ENCODE measurements at places on chromosomes 1 and 21. TPM values are rescaled to one million over a fixed set of nuclear protein-coding genes. Genes with fewer than 3 reads are reported as not detected.
A peak's percentile ranks its signal among the peaks of the same experiment; 100 is the strongest.

The TPM3 gene
- total RNA-seq = 315 TPM

The C1orf116 gene
- total RNA-seq = 19.6 TPM

The CD1E gene
- 3.5 TPM for total RNA-seq

The PRDM16 gene
- total RNA-seq = 21.9 TPM

The MYOM3 gene
- 13.5 TPM for total RNA-seq

The PYGO2 gene
- 32.8 TPM for total RNA-seq

The FOXD3 gene
- total RNA-seq = 0.31 TPM

The RIIAD1 gene
- total RNA-seq = not detected

The SH2D2A gene
- total RNA-seq = 4.3 TPM

The FALEC gene
- not detected for total RNA-seq

The OR6K3 gene
- not detected for total RNA-seq

- H3K4me1 ChIP-seq = no peaks in the 10 kb centered on the region
- no peak overlapping the region for H3K27ac ChIP-seq
- DNase-seq = no peak
- H3K36me3 ChIP-seq = no peaks in the 10 kb centered on the region
- H3K4me3 ChIP-seq = no peak overlapping the region
Observed at GRCh38 chr1:30322859-30323257, 400.5 kb downstream of the MATN1 start.

DNA sequence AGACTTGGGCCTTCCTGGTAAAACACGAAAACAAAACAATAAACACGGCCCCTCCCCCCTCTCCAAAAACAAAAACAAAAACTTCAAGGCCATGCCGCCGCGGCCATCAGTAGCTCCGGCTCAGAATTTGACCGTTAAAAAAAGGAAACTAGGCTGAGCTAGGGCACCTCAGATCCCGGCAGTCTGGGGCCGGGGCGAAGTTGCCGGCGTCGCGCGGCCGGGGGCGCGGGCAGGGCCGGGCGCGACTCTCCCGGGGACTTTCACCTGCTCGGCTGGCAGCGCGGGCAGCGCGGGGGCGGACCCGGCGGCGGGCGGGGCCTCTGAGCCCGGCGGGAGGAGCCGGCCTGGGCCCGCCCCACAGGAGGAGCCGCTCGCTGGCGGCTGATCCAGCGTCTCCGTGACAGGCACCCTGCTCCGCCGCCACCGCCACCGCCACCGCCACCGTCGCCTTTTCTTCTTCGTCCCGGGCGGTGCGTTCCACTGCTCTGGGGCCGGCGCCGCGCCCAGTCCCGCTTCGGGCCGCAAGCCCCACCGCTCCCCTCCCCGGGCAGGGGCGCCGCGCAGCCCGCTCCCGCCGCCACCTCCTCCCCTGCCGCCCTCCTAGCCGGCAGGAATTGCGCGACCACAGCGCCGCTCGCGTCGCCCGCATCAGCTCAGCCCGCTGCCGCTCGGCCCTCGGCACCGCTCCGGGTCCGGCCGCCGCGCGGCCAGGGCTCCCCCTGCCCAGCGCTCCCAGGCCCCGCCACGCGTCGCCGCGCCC, at the start of gene NOS1AP:
Gene NOS1AP (plus strand): TSS at position 358 of the 760 bp plus-strand sequence. CDS start 487 bp downstream, outside the sequence.
- no peaks in the 10 kb centered on the region for H3K27me3 ChIP-seq
- H3K36me3 ChIP-seq = no peaks in the 10 kb centered on the region
- peaks cover 2% of the 10 kb centered on the region for H3K4me1 ChIP-seq
- peak within 1 kb of the TSS; percentile 66 for H3K27ac ChIP-seq
- peak; percentile 92 for DNase-seq

DNA sequence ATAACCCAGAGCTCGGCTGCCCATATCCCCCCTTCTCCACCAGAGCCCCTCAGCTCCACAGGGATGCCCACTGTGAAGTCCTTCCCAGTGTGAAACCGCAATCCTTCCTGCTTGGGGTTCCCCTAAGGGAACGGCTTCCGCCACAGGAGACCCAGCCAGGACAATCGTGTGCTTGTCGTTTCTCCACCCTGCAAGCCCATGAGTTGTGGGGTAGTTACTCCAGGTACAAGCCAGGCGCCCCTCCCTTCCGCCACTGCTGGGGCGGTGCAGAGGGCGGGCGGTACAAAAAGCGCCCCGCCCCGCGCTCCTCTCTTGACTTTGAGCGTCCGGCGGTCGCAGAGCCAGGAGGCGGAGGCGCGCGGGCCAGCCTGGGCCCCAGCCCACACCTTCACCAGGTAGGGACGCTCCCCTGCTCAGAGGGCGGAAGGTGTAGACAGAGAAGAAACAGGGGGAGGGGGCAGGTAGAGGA, at the start of gene TINAGL1:
Gene TINAGL1 (plus strand): TSS at position 315 of the 469 bp plus-strand sequence. CDS start 634 bp downstream, outside the sequence.
- H3K4me3 ChIP-seq = peak within 1 kb of the TSS; percentile 89
- no peaks in the 10 kb centered on the region for H3K27me3 ChIP-seq
- H3K36me3 ChIP-seq = no peaks in the 10 kb centered on the region
- peaks cover 49% of the 10 kb centered on the region for H3K4me1 ChIP-seq
- no peak for DNase-seq

DNA sequence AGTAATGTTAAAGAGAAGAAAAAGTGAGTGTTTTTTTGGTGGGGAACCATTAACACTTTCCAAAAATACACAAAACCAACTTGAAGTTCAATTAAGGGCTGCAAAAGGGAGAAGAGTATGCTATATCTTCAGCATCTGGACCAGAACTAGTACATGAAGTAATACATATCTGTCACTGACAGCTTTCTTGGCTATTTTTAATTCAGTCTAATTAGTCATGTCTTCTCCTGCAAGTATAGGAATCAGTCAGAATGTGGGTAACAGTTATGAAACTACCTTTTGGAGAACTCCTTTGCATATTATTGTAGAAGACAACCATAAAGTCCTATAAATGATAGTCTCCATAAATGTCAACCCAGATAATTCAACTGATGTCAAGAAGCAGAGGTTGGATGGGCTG, 901.2 kb downstream of the TTLL7 start:
- no peaks in the 10 kb centered on the region for H3K4me1 ChIP-seq
- H3K27ac ChIP-seq = no peak overlapping the region
- H3K27me3 ChIP-seq = no peaks in the 10 kb centered on the region
- H3K36me3 ChIP-seq = no peaks in the 10 kb centered on the region
- no peak overlapping the region for H3K4me3 ChIP-seq

DNA sequence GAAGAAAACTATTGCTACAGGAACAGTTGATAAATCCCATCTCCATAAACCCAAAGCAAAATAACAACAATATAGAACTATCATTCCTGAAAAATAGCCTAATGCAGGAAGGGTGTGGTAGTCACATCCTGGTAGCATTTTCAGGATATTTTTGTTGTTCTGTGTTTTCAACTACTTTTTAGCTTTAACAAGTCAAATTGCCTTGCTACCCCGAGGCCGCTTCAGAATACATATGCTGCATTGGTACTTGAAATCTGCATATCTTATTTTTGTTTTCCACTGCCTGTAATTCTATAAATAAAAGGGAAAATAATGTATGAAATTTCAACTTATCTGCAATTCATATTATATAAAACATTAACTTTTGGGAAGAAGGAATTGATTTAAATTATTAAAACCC, 36.8 kb upstream of the SYT14 start:
- H3K27ac ChIP-seq = no peak overlapping the region
- H3K4me1 ChIP-seq = no peaks in the 10 kb centered on the region
- H3K36me3 ChIP-seq = no peaks in the 10 kb centered on the region
- DNase-seq = no peak
- no peak overlapping the region for H3K4me3 ChIP-seq

DNA sequence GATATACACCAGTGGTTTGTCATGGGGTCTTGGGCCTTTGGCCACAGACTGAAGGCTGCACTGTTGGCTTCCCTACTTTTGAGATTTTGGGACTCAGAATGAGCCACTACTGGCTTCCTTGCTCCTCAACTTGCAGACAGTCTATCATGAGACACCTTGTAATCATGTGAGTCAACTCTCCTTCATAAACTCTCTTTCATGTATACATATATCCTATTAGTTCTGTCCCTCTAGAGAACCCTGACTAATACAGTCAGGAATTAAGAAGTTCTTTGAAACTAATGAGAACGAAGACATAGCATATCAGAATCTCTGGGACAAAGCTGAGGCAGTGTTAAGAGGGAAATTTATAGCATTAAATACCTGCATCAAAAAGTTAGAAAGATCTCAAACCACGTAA, 110.8 kb downstream of the SLC5A9 start:
- no peak for DNase-seq
- no peaks in the 10 kb centered on the region for H3K4me1 ChIP-seq
- H3K36me3 ChIP-seq = no peaks in the 10 kb centered on the region
- H3K4me3 ChIP-seq = no peak overlapping the region
- H3K27ac ChIP-seq = no peak overlapping the region

DNA sequence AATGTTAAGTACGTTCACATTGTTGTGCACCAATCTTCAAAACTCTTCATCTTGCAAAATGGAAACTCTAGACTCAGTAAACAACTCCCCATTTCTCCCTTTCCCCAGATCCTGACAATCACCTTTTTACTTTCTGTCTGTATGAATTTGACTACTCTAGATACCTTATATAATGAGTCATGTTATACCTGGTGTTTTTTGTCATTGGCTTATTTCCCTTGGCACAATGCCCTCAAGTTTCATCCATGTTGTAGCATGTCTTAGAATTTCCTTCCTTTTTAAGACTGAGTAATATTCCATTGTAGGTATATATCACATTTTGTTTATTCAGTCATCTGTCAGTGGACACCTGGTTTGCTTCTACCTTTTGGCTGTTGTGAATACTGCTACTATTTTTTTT, 399.5 kb downstream of the LMO4 start:
- no peaks in the 10 kb centered on the region for H3K36me3 ChIP-seq
- H3K27me3 ChIP-seq = no peaks in the 10 kb centered on the region
- no peak overlapping the region for H3K27ac ChIP-seq
- H3K4me1 ChIP-seq = no peaks in the 10 kb centered on the region

DNA sequence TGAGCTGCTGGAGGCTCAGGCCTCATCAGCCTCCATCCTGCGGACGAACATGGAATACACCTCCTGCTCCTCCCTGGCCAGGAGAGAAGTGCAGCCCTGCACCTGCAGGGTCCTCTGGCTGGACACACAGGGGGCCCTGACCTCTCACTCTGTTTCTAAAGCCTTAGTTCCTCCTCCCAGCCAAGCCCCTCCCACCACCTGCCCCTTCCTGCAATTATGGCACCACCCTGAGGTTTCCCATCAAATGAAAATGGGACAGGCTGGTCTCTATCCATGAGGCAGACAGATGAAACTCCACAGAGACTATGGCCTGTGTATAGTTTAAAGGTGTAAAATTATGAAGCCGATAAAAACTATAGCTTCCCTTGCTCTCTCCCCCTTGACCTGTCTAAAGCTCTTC, 42.6 kb downstream of the CACNA1S start:
- H3K27me3 ChIP-seq = no peaks in the 10 kb centered on the region
- no peaks in the 10 kb centered on the region for H3K36me3 ChIP-seq
- H3K4me1 ChIP-seq = no peaks in the 10 kb centered on the region
- no peak overlapping the region for H3K27ac ChIP-seq

GRCh38 chr1:105072446-105072845, 1322.7 kb downstream of the AMY1C start:
- no peak for DNase-seq
- no peaks in the 10 kb centered on the region for H3K4me1 ChIP-seq
- H3K27ac ChIP-seq = no peak overlapping the region
- H3K27me3 ChIP-seq = no peaks in the 10 kb centered on the region
- H3K36me3 ChIP-seq = no peaks in the 10 kb centered on the region

- no peak for DNase-seq
- no peaks in the 10 kb centered on the region for H3K27me3 ChIP-seq
- no peak overlapping the region for H3K4me3 ChIP-seq
- peaks cover 4% of the 10 kb centered on the region for H3K36me3 ChIP-seq
- H3K27ac ChIP-seq = no peak overlapping the region
Observed at GRCh38 chr1:150553392-150554085, 4.3 kb downstream of the ADAMTSL4 start.

- no peak for DNase-seq
- no peaks in the 10 kb centered on the region for H3K4me1 ChIP-seq
- no peak overlapping the region for H3K27ac ChIP-seq
- no peak overlapping the region for H3K4me3 ChIP-seq
- no peaks in the 10 kb centered on the region for H3K27me3 ChIP-seq
Observed at GRCh38 chr1:117466761-117467160, 99.5 kb downstream of the MAN1A2 start.

- H3K27me3 ChIP-seq = no peaks in the 10 kb centered on the region
- no peaks in the 10 kb centered on the region for H3K36me3 ChIP-seq
- no peak for DNase-seq
- H3K4me1 ChIP-seq = no peaks in the 10 kb centered on the region
Observed at GRCh38 chr1:18073066-18073642, 34.4 kb upstream of the IGSF21 start.

DNA sequence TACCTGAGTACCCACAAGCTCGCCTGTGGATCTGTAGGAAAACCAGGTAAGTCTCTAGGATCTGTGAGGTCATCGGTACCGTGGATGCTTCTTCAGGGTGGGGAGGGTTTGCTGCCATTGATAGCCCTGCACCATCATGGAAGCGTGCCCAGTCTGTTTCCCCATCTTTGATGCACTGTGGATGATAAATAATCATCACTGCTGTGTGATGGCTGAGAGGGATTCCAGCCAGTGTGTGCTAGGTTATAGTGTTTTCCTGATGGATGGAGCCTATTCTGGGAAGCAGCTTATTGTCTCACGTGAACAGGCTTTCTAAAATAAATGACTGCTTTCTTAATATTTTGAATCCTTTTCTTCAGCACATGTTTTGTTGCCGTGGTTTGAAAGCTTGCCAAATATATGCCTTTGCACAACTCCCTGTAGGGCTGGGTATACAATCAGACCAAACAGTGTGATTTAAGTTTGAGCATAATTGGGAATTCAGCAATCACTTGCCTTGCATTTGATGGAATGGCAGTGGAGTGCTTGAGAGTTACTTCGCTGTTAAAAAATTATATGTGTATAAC, 113.8 kb downstream of the CAMTA1 start:
- no peak for DNase-seq
- no peaks in the 10 kb centered on the region for H3K27me3 ChIP-seq
- H3K4me1 ChIP-seq = no peaks in the 10 kb centered on the region
- no peaks in the 10 kb centered on the region for H3K36me3 ChIP-seq
- no peak overlapping the region for H3K4me3 ChIP-seq
- H3K27ac ChIP-seq = no peak overlapping the region

- no peak overlapping the region for H3K4me3 ChIP-seq
- no peaks in the 10 kb centered on the region for H3K36me3 ChIP-seq
- H3K27me3 ChIP-seq = no peaks in the 10 kb centered on the region
- no peak for DNase-seq
- H3K4me1 ChIP-seq = no peaks in the 10 kb centered on the region
Observed at GRCh38 chr1:156821801-156822200, 5.2 kb upstream of the SH2D2A start.

DNA sequence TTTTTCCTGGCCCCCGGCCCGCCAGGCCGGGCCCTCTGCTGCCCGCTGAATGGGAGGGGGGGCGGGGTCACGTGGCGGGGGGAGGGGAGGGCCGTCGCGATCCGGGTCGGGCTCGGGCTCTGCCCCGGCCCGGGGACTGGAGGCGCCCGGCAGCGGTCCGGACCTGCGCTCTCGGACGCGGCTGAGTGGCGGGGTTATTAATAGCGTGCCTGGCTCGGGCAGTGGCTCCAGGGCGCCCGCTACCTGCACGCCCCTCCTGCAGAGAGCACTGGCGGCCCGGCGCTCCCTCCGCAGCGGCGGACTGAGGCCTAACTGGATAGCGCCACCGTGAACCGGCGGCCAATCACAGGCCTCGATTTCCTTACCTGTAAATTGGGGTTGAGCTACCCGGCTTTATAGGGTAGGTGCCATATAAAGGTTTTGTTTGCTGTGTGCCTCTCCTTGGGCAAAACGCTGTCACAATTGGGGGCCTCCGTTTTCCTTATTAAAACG, 28.1 kb downstream of the AHDC1 start:
- H3K27ac ChIP-seq = peak overlapping the region; percentile 55
- peaks cover 15% of the 10 kb centered on the region for H3K4me1 ChIP-seq
- H3K36me3 ChIP-seq = no peaks in the 10 kb centered on the region
- peak overlapping the region; percentile 35 for H3K4me3 ChIP-seq
- peak; percentile 84 for DNase-seq
